ENCODE measurements at places on chromosomes 3 and 15.

DNA sequence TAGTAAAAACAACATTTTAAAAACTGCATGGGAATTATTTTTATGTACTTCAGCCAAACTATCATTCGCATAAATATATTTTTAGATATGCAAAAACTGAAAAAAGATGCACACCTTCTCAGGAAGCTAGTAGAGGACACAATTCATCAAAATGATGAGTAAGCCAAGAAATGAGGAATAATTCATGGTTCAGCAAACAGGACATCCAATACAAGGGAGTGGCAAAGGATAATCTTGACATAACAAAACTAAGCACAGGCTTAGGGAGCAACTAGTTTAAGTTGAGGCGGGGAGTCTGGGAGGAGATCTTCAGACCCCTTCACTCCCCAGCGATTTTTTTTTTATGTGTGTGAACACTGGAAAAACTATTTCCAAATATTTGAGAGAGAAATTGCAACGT, 93.7 kb downstream of the ZNF280D start:
- DNase-seq = no peak

DNA sequence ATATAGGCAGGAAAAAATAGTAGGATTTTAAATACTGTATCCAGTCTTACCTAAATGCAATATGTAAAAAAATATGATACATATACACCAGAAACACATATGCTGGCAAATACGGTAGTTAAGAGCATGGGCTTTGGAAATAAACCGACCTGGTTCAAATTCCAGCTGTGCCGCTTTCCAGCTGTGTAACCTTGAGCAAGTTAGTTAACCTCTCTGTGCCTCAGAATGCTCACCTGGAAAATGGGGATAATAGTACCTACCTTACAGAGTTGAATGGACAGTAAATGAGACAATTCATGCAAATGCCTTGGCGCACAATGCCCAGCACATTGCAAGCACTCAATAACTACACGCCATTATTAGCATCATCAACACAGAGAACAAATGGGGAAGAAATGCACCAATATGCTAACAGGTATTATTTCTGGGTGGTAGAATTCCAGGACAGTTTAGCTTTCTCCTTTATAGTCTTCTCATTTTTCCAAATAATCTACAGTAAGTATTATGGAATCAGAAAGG, 50.6 kb downstream of the SUMF1 start:
- DNase-seq = no peak

GRCh38 chr3:165523801-165524200, 313.4 kb downstream of the BCHE start:
- peak; percentile 63 for DNase-seq

- no peak for DNase-seq
Measured at GRCh38 chr3:536417-536813, 339.9 kb downstream of the CHL1 start.

GRCh38 chr3:52310861-52311575, 5.1 kb upstream of the DNAH1 start:
- DNase-seq = no peak

DNA sequence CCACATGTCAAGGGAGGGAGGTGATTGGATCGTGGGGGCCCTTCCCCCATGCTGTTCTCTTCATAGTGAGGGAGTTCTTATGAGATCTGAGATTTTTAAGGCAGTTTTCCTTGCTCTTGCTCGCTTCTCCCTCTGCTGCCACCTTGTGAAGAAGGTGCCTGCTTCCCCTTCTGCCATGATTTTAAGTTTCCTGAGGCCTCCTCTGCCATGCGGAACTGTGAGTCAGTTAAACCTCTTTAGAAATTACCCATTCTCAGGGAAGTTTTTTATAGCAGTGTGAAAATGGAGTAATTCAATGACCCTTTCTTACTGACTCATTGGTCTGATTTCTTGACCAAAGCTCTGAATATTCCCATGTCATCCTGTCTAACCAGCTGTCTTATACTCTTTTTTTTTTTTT, 484.4 kb upstream of the TPRG1 start:
- peak; percentile 59 for DNase-seq

GRCh38 chr3:28601291-28601690, 252.7 kb upstream of the AZI2 start:
- no peak for DNase-seq

DNA sequence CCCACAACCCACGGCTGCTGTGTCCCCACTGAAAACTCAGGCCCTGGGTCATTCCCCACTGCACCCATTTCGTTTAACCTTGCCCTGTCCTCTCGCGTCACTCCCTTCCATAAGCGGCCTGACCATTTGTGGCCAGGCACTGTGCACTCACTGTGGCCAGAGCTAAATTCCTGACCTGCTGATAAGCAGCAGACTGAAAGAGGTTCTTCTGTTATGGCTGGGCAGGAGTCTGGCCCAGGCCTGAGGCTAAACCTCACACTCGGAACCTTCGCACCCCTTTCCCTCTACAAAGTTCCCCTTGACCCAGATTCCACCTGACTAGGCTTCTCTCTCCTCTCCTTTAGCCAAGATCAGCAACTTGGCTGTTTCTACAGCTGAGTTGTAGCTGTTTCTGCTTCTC, 62.3 kb downstream of the ADAMTS17 start:
- no peak for DNase-seq

- DNase-seq = peak; percentile 46
Measured at GRCh38 chr3:73707772-73708171, 83.0 kb upstream of the PDZRN3 start.

- peak; percentile 76 for DNase-seq
Measured at GRCh38 chr15:85312929-85313331, 67.5 kb upstream of the AKAP13 start.

- DNase-seq = no peak
Measured at GRCh38 chr3:68090571-68090970, 436.2 kb upstream of the SUCLG2 start.

- DNase-seq = peak; percentile 87
Measured at GRCh38 chr15:96356494-96357455, 26.3 kb downstream of the NR2F2 start.

DNA sequence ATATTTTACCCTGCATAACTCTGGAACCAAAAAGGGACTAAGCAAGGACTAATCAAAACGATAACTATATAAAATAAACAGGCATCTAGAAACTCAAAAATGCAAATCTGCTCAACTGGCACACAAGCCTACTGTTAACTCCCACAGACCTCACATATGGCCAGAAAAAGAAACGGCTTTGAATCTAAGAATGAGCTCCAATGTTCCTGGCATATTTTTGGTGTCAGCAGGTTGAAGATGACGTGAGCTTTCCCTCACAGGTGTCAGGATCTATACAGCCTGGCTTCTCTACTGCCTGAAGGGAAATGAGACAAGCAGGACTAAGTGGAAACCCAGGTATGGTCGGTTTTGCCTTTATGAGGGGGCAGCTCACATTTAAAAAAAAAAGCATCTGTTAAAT, 120.1 kb upstream of the SPATA12 start:
- DNase-seq = no peak

DNA sequence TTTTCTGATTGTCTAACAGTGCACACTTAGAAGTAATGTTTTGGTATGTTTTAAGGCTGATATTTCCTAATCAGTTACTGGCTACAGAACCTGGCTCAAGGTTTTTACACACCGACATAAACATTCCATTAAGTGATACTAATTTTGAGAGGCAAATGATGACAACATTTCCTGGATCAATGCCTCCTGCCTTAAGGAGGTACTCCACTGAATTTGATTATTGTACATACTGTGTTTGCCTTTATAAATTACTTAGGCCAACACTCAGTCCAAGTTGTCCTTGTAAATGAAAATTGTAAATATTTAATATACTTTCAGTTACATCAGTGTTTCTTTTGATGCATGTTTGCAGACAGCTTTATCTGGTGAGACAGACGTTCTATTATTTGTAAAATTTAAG, 24.2 kb upstream of the LXN start:
- DNase-seq = peak; percentile 62

- no peak for DNase-seq
Measured at GRCh38 chr15:35491999-35492398, 54.0 kb downstream of the DPH6 start.

DNA sequence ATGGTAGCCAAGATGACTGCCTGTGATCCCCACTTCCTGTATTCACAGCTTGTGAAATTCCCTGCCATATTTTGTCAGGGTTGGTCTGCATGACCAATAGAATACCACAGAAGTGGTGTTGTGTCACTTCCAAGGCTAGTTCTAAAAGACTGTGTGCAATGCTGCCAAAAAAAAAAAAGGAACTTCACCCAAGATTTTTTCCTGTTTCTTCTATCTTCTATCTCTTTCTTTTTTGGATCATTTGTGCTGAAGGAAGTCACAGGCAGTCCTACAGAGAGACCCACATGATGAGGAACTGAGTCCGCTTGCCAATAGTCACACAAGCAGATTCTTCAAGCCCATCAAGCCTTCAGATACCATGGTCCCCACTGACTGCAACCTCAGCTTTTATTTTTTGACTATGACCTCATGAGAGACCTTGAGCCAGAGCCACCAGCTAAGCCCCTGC, 18.1 kb upstream of the RAF1 start:
- peak; percentile 84 for DNase-seq

GRCh38 chr3:14137445-14137844, 12.6 kb downstream of the TMEM43 start:
- no peak for DNase-seq

DNA sequence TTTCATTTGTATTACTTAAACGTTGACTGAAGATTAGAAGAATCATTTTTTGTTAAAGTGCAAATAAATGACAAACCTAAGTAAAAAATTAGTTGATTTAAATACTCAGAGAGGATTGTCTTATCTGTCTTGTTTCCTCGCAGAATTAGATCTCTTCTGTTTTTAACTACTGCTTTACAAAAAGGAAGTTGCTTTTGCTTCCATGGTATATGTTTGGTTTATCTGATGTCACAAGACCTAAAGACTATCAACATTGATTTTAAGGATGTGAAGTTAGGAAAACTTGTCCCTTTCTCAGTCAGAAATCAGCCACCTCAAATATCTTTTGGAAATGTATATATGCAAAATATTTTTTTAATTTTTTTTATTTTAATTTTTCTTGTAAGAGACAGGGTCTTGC, 28.7 kb downstream of the GPR171 start:
- DNase-seq = no peak

All from fibroblast of pulmonary artery (primary cell).